Spinal cord (tissue), 10 donors: ENCODE measurements at places on chromosomes 13 and 19. TPM values are rescaled to one million over a fixed set of nuclear protein-coding genes. Genes with fewer than 3 reads are reported as not detected.

DNA sequence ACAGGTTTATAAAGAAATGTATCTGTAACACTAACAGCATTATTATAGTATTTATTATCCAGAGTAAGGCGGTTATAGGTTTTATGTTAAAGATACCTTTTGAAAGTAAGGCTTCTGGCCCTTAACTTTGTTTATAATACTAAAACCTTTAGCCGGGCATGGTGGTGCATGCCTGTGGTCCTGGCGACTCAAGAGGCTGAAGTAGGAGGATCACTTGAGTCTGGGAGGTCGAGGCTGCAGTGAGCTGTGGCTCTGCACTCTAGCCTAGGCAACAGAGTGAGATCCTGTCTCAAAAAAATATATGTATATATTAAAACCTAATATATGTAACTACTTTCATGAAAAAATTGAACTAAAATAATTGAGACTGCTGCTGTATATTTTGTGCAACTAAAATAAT is 98.7 kb upstream of the KLF5 start:
- no peak for DNase-seq

DNA sequence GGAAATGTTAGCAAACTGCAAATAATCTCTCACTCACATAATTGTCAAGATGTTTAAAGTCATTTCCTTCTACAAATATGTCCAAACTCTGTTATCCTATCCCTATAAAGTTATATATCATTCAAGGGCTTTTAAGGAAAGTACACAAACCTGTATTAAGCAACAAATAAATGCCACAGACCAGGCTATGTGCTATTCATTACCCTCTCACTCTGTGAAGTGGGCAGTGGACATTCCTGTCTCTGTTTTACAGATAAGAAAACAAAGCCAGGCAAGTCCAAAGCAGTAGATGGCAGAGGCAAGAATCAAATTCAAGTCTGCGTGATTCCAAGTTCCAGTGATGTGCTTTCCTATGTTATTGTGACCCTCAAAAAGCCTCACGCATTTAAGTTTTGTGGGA is 140.6 kb downstream of the LHFPL6 start:
- DNase-seq, result no peak

GRCh38 chr19:48967346-48968178 is 2.5 kb downstream of the FTL start:
- no peak for DNase-seq

DNA sequence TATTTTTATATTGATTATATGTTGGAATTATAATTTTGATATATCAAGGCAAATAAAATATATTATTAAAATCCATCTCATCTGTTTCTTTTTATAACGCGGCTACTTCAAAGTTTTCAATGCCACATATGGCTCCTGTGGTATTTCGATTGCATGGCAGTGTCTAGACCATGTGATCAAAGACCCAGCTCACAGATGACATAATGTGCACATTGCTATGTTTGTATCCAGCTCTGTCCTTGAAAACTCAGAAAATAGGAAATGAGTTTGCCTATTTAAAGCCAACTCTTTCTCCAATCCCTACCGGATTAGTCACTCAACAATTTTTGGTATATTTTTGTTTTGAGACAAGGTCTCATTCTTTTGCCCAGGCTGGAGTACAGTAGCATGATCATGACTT is 26.2 kb downstream of the TMTC4 start:
- no peak for DNase-seq

- DNase-seq, result no peak
Measured at GRCh38 chr13:84077271-84077670, 195.0 kb upstream of the SLITRK1 start.

DNA sequence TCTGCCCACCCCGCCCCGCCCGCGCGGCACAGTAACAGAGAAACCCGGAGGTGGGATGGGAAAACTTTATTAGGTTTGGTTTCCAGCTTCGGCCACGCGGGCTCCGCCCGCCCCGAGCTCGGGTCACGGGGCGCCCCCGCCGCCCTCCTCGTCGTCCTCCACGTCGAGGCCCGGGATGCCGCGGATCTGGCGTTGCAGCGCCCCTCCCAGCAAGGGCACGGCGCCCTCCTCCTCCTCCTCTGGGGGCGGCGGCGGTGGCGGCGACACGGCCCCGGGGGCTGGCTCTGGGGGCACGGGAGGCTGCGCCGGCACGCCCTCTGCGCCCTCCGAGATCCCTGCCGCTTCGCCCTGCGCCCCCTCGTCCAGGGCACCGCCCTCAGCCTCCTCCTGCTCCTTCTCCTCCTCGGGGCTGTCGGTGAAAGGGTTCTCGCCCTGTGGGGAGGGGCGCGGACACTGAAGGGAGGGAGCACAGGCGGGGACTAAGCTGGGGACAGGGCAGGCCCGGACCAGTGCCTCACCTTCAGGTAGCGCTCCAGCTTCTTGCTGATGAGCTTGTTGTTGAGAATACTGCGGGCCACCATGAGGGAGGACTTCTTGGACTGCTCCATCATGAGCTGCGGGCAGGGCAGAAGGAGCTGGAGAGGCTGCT is 536 bp upstream of the AKAP8 start:
- DNase-seq, result peak; percentile 25

- DNase-seq, result no peak
Measured at GRCh38 chr13:24983094-24983493, 112.8 kb upstream of the PABPC3 start.

Gene PRKCG
- 2.9 TPM for total RNA-seq

GRCh38 chr13:19781526-19781925 is 1.2 kb downstream of the PSPC1 start:
- no peak for DNase-seq

GRCh38 chr19:48248081-48248833 is 7.5 kb downstream of the CARD8 start:
- no peak for DNase-seq

Gene ZNF471
- total RNA-seq, result 16.3 TPM

DNA sequence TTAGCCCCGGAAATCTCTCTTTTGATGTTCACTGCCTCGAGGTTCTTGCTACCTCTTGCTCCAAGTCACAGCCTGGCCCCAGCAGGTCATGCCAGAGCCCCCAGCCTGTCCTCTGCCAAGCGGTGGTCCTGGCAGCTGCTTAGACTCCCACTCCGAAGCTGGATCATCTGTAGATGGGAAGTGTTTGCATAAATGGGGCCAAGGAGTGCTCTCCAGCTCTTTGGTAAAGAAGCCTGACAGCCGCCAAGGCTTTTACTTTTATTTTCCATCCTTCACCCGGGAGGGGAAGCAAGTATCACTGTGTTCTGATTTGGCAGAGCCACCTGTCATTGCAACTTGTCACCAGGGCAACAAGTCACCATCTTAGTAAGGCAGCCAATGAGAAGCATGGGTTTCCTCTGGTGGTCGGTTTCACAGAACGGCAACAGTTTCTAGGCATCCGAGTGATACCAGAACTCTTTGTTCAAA is 10.6 kb upstream of the RETN start:
- DNase-seq, result peak; percentile 54

Gene POU4F1
- 1.6 TPM for total RNA-seq

DNA sequence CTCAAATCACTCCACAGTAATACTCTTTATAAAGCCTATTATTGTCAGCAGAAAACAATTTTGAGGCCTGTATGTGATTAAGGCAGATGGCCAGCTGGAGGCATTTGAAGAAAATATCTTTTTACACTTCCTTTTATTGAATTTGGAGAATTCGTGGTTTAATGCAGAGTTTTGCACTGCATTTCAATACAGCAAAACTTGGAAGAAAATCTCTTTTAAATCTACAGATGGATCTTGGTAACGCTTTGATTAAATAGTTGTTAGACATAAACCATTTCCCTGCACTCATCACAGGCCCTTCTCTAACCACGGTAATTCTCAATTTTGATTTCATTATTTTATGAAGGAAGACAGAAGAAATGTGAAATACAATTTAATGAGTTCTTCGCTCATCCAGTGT is 185.7 kb downstream of the RFC3 start:
- DNase-seq, result peak; percentile 46

Gene LGALS7B
- total RNA-seq, result not detected

GRCh38 chr19:44666852-44667556 is 4.3 kb upstream of the CEACAM19 start:
- DNase-seq, result no peak

GRCh38 chr19:7559102-7559501 is 23.6 kb downstream of the PNPLA6 start:
- no peak for DNase-seq

Gene PCSK4
- total RNA-seq, result 2.2 TPM

Gene TLE6
- total RNA-seq, result 1.6 TPM

- no peak for DNase-seq
Measured at GRCh38 chr19:6249296-6249695, 30.5 kb downstream of the MLLT1 start.

DNA sequence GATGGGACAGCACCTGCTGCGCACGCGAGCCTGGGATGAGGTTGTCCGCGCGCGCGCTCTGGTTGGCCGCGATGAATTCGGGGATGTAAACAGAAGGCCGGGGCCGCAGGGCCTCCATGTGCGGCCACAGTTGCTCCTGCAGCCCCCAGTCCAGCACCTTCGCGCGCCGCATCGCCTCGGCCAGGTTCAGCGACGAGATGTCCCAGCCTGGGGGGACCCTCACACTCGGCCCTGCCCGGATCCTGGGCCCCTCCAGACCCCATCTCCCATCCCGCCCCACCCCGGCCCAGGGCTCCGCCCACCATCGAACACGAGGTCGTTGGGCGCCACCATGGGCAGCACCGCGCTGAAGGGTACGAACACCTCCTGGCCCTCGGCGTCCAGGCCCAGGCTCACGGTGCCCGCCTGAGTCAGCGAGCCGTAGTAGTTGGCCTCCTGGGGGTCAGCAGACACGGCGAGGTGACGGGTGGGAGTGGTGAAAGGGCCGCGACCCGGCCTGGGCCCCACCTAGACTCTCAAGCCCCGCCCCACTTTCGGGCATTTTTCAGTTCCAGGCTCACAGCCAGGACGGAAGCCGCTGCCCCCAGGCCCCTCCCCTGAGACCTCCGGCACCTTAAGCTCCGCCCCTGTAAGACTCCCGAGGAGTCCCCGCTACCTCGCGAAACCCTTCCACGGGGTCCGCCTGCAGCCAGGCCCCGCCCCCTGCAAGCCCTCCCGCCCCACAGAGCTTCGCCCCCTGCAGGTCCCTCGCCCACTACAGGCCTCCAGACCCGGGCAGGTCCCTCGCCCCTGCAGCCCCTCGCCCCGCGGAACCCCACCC is 1.1 kb downstream of the ISYNA1 start:
- DNase-seq, result no peak

DNA sequence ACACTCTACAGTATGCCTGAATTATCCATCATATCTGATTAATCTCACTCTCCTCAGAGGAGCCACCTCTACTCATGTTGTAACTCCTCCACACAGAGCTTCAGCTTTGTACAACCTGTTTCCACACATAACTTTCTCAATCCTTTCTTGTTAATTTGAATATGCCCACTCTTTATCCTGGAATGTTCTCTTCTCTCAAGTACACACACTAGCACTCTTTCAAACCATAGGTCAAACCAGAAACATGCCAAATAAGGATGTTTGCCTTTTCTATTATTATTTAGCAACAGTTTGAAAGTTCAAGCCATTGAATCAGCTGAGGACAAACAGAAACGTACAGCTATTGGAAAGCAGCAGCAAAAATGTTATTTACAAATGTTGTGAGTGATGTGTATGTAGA is 110.3 kb downstream of the MIPEP start:
- DNase-seq, result no peak

DNA sequence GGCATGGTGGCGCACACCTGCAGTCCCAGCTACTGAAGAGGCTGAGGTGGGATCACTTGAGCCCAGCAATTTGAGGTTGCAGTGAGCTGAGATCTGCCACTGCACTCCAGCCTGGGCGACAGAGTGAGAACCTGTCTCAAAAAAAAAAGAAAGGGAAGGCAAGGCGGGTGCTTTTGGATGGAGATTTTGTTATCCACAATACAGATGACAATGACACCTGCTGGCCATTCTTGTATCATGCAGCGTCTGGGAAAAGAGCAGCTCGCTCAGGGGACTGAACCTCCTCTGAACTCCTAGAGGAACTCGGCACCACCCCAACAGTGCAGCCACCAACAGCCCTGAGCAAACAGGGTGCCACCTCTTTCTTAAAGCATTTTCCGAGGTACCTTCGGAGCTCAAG is 22.8 kb downstream of the HAUS8 start:
- peak; percentile 88 for DNase-seq

GRCh38 chr19:14300303-14300702 is 80.9 kb upstream of the ADGRE5 start:
- DNase-seq, result no peak
